Activated T-helper 2 cell treated with anti-CD3 and anti-CD28 coated beads, Interferon-gamma antibody, Interleukin-2, Interleukin-4, amounts not matched to agents 10 μg/mL and 5 μg/mL and 100 μg/mL, durations not matched to agents 14 hours and 24 hours and 36 hours (primary cell): ENCODE measurements at places on chromosomes 11 and 22. TPM values are rescaled to one million over a fixed set of nuclear protein-coding genes. Genes with fewer than 3 reads are reported as not detected.

The HPX gene
- total RNA-seq, result 0.46 and 0.50 TPM in 2 replicates

The PPP2R5B gene
- 13.6 and 16.1 TPM in 2 replicates for total RNA-seq

The XRRA1 gene
- 9.9 and 10.7 TPM in 2 replicates for total RNA-seq

The P2RY2 gene
- total RNA-seq, result not detected in 2 replicates

The P2RX6 gene
- 0.07 TPM in 1 of 2 replicates, not detected in the other for total RNA-seq

The TSSK2 gene
- not detected in 2 replicates for total RNA-seq

The RIMBP3C gene
- total RNA-seq, result 0.18 and 0.34 TPM in 2 replicates

The C11orf86 gene
- total RNA-seq, result not detected in 2 replicates

- no peak overlapping the region for H3K4me3 ChIP-seq
- peaks cover 4% of the 10 kb centered on the region for H3K4me1 ChIP-seq
- peaks cover 2% of the 10 kb centered on the region for H3K36me3 ChIP-seq
- no peak overlapping the region for H3K27ac ChIP-seq
- H3K27me3 ChIP-seq, result peaks cover 48% of the 10 kb centered on the region
- DNase-seq, result no peak
These were observed 886 bp upstream of the P4HA3 start for GRCh38 chr11:74312326-74312725.

DNA sequence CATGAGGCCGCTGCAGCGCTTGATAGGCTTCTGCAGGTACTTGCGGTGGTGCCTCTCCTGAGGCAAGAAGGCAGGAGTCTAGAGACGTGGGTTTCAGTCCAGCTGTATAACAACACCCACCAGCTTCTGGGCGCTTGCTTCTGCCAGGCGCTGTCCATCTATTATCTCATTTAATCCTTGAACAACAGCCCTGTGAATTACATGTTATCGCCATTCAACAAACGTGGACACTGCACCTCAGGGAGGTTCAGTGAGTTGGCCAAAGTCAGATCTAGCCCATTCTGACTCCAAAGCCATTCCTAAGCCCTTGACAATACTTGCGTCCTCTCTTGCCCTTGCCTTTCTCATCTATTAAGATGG lies 436 bp upstream of the FAM181B start:
- peak overlapping the region; percentile 43 for H3K4me3 ChIP-seq
- no peak overlapping the region for H3K27ac ChIP-seq
- H3K4me1 ChIP-seq, result peaks cover 2% of the 10 kb centered on the region
- DNase-seq, result no peak

GRCh38 chr11:73734993-73735392 lies 25.9 kb downstream of the RAB6A start:
- H3K4me1 ChIP-seq, result peaks cover 4% of the 10 kb centered on the region
- H3K27ac ChIP-seq, result no peak overlapping the region
- no peak overlapping the region for H3K4me3 ChIP-seq
- DNase-seq, result no peak
- no peaks in the 10 kb centered on the region for H3K27me3 ChIP-seq
- H3K36me3 ChIP-seq, result peaks cover 27% of the 10 kb centered on the region

- H3K4me3 ChIP-seq, result no peak overlapping the region
- DNase-seq, result no peak
These were observed 17.0 kb downstream of the C11orf96 start for GRCh38 chr11:43959321-43959995.

DNA sequence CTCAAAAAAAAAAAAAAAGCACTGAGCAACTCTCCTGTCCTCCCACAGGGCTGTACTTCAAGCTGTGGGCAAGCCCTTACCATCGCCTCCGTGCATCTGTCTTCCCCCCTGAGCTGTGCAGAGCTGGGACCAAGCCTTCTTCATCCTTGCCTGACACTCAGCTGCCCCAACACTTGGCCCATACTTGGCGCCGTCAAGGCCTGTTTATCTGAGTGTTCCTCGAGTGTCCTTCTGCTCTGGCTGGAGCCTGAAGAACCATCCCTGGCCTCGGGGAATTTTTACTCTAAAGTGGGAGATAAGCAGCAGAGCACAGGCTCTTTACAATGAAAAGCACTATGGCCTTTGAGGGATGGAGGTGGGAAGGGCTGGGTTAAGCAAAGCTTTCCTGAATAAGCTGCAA lies 1.6 kb upstream of the TIRAP start:
- DNase-seq, result no peak
- peaks cover 31% of the 10 kb centered on the region for H3K4me1 ChIP-seq
- H3K4me3 ChIP-seq, result peak overlapping the region; percentile 99

GRCh38 chr11:131763193-131763890 lies 392.9 kb downstream of the NTM start:
- H3K27me3 ChIP-seq, result no peaks in the 10 kb centered on the region
- DNase-seq, result no peak
- H3K27ac ChIP-seq, result no peak overlapping the region
- H3K36me3 ChIP-seq, result no peaks in the 10 kb centered on the region

DNA sequence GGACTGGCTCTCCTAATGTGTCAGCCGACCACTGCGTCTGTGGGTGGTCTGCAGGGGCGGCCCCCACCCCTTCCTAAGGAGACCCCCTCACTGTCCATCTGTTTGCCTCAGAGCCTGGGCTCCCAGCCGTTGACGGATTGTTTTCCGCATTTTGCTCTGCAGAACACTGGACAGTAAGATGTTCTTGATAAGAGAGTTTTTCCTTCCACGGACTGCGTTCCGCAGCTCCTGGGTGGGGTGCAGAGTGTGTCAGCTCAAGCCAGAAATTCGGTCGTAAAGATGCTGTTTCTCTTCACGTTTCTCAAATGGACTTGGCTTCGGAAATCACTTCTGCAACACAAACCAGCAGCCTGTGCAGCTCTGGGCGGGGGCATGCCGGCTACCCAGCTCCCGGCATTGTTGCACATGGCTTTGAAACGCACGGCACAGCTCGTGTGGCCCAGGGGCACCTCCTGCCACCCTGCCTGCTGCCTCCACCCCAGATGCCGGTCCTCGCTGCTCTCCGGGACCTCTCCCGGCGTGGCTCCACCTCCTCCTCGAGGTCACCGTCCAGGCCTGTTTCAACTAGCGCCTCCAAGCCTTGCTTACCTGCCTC lies 2.9 kb upstream of the MRGPRG start:
- H3K27ac ChIP-seq, result no peak overlapping the region
- DNase-seq, result no peak
- H3K4me1 ChIP-seq, result peaks cover 4% of the 10 kb centered on the region

DNA sequence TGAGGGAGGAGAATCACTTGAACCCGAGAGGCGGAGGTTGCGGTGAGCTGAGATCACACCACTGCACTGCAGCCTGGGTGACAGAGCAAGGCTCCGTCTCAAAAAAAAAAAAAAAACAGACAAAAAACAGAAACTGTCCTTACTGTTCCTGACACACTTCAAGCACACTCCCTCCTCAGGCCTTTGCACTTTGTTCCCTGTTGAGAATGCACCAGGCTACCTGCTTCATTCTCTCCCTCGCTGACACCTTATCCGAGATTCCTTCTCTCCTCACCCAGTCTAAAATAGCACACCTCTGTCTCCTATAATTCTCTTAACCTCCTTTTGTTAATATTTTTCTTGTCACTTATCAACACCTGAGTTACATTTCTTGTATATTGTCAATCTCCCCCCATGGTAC lies 32.3 kb upstream of the TECTA start:
- no peak overlapping the region for H3K4me3 ChIP-seq
- no peaks in the 10 kb centered on the region for H3K27me3 ChIP-seq
- no peak overlapping the region for H3K27ac ChIP-seq

- peaks cover 4% of the 10 kb centered on the region for H3K4me1 ChIP-seq
- DNase-seq, result no peak
- no peak overlapping the region for H3K27ac ChIP-seq
- H3K4me3 ChIP-seq, result no peak overlapping the region
These were observed 1.0 kb downstream of the NLRP14 start for GRCh38 chr11:7021318-7021717.

GRCh38 chr11:35946766-35947165 lies 2.9 kb downstream of the LDLRAD3 start:
- H3K27ac ChIP-seq, result no peak overlapping the region
- peaks cover 8% of the 10 kb centered on the region for H3K4me1 ChIP-seq
- DNase-seq, result no peak
- no peak overlapping the region for H3K4me3 ChIP-seq
- H3K27me3 ChIP-seq, result peaks cover 49% of the 10 kb centered on the region

GRCh38 chr11:121406291-121406690 lies 45.8 kb upstream of the SORL1 start:
- H3K27ac ChIP-seq, result no peak overlapping the region
- H3K4me3 ChIP-seq, result no peak overlapping the region
- H3K4me1 ChIP-seq, result peaks cover 3% of the 10 kb centered on the region
- peaks cover 2% of the 10 kb centered on the region for H3K27me3 ChIP-seq
- H3K36me3 ChIP-seq, result no peaks in the 10 kb centered on the region

DNA sequence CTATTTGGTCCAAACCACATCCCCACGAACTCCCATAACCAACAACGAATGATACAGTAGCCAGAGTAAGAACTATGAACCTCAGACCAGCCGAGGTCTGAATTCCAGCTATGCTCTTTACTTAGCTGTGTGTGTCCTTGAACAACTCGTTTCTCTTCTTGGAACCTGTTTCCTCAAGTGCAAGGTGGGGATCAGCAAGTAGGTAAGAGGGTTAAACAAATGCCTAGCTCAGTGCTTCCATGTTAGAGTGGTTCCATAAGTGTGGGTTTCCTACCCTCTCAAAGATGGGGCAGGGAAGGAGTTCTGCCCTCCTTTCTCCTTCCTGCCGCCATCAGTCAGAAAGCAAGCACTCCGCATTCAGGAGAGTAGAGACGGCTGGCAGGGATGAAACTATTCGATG lies 283.4 kb upstream of the SYN3 start:
- DNase-seq, result no peak
- no peaks in the 10 kb centered on the region for H3K36me3 ChIP-seq
- no peaks in the 10 kb centered on the region for H3K4me1 ChIP-seq
- no peak overlapping the region for H3K4me3 ChIP-seq

GRCh38 chr11:117794772-117795629 lies 2.0 kb downstream of the DSCAML1 start:
- H3K4me1 ChIP-seq, result peaks cover 3% of the 10 kb centered on the region
- no peaks in the 10 kb centered on the region for H3K36me3 ChIP-seq

DNA sequence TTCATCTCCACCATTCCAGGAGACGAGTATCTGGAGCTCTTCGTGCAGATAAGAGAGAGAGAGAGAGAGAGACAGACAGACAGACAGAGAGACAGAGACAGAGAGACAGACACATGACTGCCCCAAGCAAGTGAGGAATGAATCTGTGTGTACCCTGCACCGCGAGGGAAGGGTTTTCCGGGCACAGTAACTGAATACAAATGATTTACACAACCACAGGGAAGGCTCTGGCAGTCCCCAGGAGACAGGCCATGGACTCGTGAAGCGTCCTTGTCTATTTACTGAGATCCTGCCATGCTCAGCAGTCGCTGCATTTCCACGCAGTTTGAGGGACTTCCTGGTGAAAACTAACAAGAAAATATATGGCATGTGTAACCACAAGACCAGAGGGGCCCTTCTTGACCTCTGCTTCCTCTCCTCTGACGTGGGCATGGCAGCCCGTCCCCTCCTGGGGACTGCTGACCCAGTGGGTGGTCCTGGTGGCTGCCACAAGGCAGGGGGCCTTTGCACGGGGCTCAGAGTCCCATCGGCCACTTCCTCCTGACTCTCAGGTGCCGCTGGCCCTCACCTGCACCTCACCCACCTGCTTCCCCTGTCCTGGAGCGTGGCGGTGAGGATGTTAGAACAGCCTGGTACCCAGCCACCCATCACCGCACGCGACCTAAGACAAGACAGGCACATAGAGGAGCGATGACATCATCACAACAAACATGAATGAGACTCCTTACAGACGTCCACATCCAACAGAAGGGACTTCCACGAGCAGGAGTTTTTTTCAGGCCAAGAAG lies 75.9 kb downstream of the PHF21B start:
- no peak for DNase-seq
- H3K4me1 ChIP-seq, result no peaks in the 10 kb centered on the region
- H3K27me3 ChIP-seq, result no peaks in the 10 kb centered on the region
- H3K36me3 ChIP-seq, result no peaks in the 10 kb centered on the region

DNA sequence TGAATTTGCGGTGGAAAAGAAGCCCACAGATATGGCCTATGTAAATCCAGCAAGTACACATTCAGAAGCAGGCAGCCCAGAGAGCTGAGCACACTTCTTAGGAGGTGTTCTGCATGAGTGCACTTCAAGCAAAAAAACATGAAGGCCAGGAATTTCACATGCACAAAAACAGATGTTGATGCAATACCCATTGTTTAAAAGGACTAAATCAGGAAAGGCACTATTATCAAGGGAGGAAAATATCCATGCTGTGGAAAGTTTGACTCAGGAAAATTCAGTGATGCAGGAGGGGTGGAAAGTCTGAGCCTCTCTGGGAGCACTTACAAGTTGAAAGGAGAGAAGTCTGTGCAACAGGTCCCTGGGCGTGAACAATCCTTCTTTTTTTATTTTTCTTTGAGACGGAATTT lies 15.8 kb upstream of the CARS1 start:
- no peak overlapping the region for H3K4me3 ChIP-seq
- no peak for DNase-seq
- H3K27me3 ChIP-seq, result peaks cover 11% of the 10 kb centered on the region
- H3K27ac ChIP-seq, result no peak overlapping the region
- no peaks in the 10 kb centered on the region for H3K36me3 ChIP-seq

DNA sequence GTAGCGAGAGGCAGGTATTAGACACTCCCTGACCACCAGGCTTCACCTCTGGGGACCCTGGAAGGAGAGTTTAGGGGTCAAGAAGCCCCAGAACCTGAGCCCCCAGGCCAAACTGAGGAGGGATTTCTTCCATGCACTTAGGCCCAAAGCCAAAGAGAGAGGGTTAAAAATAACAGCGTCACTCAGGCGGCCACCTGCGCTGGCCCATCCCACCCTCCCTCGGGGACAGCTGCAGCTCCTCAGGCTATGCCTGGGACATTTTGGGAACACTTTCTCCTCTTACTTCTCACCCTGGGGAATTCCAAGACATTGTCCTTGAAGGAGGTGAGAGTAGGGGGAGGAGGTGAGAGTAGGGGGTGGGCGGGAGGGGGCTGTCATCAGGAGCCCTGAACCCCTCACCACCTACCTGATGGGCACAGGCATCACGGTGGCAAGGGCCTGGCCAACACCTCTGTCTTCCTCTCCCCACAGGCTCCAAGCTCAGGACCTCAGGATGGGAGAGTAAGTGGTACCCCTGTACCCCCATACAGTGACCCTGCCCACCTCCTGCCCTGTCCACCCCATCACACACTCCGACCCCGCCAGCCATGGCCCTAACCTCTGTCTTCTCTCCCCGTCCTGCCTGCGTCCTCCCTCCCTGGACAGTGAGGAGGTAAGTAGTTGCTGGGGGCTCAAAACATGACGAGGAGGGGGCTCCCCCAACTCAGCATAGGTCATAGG lies 583 bp downstream of the TNNI2 start:
- no peak overlapping the region for H3K4me3 ChIP-seq
- no peaks in the 10 kb centered on the region for H3K27me3 ChIP-seq
- H3K36me3 ChIP-seq, result no peaks in the 10 kb centered on the region
- peaks cover 20% of the 10 kb centered on the region for H3K4me1 ChIP-seq
- H3K27ac ChIP-seq, result no peak overlapping the region

GRCh38 chr11:12640355-12640754 lies 33.9 kb upstream of the TEAD1 start:
- no peak for DNase-seq
- H3K4me3 ChIP-seq, result no peak overlapping the region
- no peak overlapping the region for H3K27ac ChIP-seq
- no peaks in the 10 kb centered on the region for H3K4me1 ChIP-seq
- H3K27me3 ChIP-seq, result peaks cover 3% of the 10 kb centered on the region
- H3K36me3 ChIP-seq, result no peaks in the 10 kb centered on the region
